ENCODE measurements at places on chromosomes 6 and 20. TPM values are rescaled to one million over a fixed set of nuclear protein-coding genes. Genes with fewer than 3 reads are reported as not detected.

OTOR gene
- total RNA-seq: not detected

PSORS1C1 gene
- total RNA-seq: 0.02 TPM

- DNase-seq: no peak
- H3K27ac ChIP-seq: no peak overlapping the region
- H3K27me3 ChIP-seq: no peaks in the 10 kb centered on the region
Measured at GRCh38 chr6:25022140-25022553, 86.4 kb upstream of the RIPOR2 start.

DNA sequence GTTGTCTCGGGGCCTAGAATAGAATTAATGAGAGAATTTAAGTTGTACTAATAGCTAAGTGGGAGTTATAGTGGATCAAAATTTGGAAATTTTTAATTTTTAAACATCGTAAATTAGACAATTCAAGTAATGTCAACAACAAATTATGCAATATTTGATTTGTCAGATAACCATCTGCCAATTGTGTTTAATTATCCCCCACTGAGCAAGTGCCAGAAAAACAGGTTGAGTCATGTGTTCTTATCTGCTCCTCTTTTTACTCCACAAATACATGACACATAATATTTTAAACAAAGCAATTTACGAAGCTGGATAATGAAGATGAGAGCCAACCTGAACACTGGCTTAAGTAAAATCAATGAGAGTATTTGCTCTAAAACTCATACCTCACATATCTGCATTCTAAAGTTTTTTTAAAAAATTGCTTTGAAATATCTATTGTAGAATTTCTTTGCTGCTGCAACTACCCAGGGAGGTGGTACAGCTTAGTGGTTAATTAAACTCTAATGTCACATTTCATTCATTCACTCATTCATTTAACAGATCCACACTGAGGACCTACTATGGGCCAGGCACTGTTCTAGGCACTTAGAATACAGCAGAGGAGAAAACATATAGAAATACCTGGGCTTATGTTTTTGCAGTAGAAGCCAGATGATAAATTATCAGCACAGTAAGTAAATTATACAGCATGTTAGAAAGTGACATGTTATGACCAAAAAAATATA, 57.1 kb upstream of the MAP7 start:
- H3K36me3 ChIP-seq: no peaks in the 10 kb centered on the region

DNA sequence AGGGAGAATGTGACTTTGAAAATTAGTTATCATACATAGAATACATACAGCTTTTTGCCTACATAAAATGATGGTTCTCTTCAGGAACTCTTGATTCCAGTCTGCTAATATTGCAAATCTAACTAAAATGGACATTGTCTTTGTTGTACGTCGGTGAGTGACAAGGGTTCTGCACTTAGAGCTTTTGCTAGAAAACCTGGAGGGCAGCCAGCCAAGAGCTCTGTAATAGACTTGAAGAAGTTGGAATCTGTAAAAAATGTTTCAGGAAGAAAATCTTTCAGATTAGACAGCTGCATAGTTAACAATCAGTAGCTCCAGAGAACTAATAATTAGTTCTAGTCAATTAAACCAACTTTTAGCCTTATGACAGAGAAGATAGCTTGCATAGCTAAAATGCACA, 138.3 kb downstream of the FLRT3 start:
- H3K27me3 ChIP-seq: no peaks in the 10 kb centered on the region
- no peak overlapping the region for H3K27ac ChIP-seq
- H3K4me1 ChIP-seq: no peaks in the 10 kb centered on the region
- no peak overlapping the region for H3K4me3 ChIP-seq
- no peak for DNase-seq

DNA sequence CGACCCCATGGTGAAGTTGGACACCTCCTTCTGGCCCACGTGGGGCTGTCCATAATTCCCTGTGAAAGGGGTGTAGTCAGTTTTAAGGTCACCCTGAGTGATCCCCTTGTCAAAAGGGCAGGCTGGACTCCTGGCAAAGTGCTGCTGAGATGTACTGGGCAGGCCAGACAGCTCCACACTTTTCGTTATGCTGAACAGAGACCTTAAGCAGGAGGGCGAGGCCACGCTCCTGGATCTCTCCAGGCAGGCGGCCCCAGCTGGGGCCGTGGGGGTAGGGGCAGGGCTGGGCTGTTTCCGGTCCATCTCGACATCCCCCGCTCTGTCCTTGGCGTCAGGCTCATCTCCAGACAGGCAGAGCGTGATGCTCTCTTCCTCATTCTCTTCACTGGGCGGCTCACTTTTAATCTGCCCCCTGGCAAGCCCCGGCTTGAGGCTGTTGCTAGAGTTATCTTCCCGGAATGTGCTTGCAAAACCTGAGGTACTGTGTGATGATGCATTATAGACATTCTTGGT, 56.7 kb downstream of the GJA10 start:
- no peak for DNase-seq
- no peaks in the 10 kb centered on the region for H3K27me3 ChIP-seq
- no peak overlapping the region for H3K27ac ChIP-seq
- H3K4me3 ChIP-seq: no peak overlapping the region

DNA sequence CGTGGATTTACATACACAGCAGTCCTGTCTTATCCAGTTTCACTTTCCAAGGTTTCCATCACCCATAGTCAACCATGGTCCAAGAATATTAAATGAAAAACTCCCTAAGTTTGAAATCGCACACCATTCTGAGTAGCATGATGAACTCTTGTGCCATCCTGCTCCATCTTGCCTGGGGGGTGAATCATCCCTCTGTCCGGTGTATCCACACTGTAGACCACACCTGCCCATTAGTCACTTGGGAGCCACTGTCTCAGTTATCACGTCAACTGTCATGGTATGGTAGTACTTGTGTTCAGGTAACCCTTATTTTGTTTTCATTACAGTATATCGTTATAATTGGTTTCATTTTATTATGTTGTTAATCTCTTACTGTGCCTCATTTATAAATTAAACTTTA, 38.5 kb downstream of the PTGIS start:
- no peaks in the 10 kb centered on the region for H3K4me1 ChIP-seq
- H3K27ac ChIP-seq: no peak overlapping the region
- no peak for DNase-seq
- no peak overlapping the region for H3K4me3 ChIP-seq
- no peaks in the 10 kb centered on the region for H3K36me3 ChIP-seq
- no peaks in the 10 kb centered on the region for H3K27me3 ChIP-seq

Data from HepG2 (cell line).